Mucosa of descending colon (tissue), 3 donors: ENCODE measurements at places on chromosomes 5 and 9. TPM values are rescaled to one million over a fixed set of nuclear protein-coding genes. Genes with fewer than 3 reads are reported as not detected.

CAMK4 gene
- total RNA-seq = 5.5 TPM

OR1Q1 gene
- not detected for total RNA-seq

PTGS1 gene
- total RNA-seq = 192 TPM

IL4 gene
- not detected for total RNA-seq

HCN1 gene
- total RNA-seq = 0.05 TPM

DNA sequence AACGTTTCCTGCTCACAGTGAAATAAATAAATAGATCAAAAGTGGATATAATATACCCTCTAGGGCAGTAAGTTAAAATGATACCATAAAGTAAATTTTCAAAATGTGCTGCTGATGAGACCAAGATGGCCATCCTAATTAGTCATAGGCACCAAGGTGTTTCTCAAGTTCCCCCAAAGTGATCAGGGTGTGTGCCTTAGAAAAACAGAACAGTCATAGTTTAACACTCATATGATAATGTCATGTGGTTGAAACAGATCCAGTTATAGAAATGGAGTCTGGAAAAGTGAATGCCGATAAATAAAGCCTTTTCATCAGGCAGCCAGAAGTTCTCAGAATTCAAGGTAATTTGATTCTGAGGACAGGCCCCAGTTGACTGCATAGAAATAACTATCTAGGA is 161.5 kb upstream of the CDKN2B start:
- DNase-seq = no peak

- peak; percentile 71 for DNase-seq
Measured at GRCh38 chr9:128689820-128690683, 1.0 kb downstream of the SET start.

DNA sequence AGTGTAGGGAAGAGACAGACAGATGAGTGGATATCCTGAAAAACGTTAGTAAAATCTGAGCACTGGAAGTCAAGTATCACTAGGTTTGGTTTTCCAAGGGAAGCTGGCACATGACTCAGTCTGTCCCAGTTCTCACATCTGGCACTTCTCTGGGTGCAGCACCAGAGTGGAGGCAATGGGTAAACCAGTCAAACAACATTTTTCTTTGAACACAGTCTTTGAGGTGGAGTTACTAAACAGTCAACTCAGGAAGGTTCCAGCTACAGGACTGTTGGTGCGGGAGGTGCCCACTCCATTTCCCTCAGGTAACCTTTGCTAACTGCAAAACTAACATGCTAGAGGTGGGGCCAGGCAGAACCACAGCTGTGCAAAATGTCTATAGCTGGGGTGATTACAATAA is 301.4 kb upstream of the RFX3 start:
- DNase-seq = peak; percentile 24

DNA sequence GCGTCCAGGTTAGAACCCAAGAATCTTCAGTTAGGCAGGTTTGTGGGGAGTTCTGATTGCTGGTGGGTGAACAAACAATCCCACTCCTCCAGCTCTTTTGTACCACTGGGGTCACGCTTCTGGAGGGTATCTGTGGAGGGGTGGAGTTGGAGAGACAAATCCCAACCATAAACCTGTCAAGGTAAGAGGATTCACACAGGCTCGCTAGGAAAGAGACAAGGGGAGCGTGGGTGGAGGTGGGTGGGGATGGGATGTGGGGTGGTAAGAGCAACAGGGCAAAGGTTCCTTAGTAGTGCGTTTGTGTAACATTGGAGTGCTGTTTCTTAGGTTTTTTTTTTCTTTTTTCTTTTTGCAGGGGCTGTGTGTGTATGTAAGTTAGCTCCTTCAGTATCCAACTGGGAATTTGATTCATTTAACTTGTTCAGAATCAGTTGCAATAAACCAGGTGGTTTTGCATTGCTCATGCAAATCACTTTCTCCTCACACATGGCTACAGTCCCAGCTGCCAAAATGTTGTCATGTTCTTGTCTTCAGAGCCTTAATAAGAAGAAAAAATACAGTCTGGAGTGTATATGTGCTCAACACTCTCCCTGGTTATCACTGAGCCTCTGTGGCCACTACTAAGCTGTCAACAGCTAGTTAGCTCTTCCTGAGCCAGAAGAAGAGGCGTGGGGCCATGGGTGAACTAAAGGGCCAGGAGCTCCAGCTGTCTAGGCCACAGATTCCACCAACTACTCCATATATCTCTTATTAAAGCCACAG is 164.0 kb upstream of the RAD23B start:
- DNase-seq = no peak

- DNase-seq = no peak
Measured at GRCh38 chr5:81631621-81632020, 119.3 kb downstream of the SSBP2 start.

- DNase-seq = no peak
Measured at GRCh38 chr5:65728218-65728617, 6.2 kb downstream of the NLN start.

GRCh38 chr5:95810305-95811125 is 12.0 kb downstream of the GLRX start:
- DNase-seq = no peak

GRCh38 chr5:102927007-102927406 is 171.9 kb downstream of the PAM start:
- no peak for DNase-seq

DNA sequence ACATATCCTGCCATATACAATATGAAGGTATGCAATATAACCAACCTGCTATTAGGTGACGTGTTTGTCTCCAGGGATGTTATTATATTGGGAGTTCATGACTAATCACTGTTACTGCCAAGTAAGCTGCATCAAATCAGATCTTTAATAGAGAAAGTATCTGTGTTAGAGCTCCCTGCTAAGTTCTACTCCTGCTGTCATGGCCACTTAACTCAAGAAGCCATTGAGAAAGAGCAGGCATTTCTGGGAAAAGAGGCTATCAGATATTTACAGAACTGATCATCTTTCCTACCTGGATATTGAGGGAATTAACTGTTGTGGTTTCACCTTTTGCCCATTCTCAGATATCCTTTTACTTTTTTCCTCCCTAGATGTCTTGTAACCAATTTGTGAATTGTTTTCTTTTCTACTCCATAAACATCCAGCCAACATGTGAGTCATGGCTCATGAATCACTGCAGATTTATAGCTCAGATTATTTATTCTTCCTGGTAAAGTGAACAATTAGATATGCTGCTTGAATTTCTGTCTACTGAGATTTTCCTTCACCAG is 634.8 kb upstream of the FAM174A start:
- DNase-seq = no peak

DNA sequence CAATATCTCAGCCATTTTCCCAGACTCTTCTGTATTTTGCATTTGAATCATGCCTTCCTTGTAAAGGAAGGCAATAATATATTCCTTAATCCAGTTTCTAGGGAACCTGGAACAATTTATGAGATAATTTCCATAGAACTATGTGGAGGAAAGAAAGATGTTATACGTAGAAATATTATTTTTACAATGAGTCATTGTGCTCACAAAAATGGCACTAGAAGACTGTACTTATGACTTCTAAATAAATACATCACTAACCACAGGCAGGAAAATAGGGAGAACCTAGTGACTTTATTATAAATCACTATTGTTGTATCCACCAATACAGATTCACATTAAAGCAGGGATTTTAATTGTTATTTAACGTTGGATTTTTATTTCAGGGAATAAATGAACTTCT is 87.6 kb downstream of the FBXO38 start:
- no peak for DNase-seq

DNA sequence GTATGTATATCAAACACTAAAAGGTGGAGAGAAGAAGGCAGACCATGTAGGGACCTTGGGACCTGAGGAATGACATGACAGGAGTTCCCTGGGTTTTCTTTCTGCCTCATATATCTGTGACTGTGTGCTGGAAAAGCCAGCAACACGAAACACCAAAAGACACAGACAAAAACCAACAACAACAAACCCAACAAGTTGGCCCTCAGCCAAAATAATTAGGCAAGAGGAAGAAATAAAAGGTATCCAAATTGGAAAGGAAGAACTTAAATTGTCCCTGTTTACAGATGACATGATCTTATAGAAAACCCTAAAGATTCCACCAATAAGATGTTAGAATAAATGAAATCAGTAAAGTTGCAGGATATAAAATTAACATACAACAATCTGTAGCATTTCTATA is 21.7 kb downstream of the ABO start:
- no peak for DNase-seq

GRCh38 chr5:5432020-5432707 is 9.7 kb downstream of the ICE1 start:
- DNase-seq = no peak

DNA sequence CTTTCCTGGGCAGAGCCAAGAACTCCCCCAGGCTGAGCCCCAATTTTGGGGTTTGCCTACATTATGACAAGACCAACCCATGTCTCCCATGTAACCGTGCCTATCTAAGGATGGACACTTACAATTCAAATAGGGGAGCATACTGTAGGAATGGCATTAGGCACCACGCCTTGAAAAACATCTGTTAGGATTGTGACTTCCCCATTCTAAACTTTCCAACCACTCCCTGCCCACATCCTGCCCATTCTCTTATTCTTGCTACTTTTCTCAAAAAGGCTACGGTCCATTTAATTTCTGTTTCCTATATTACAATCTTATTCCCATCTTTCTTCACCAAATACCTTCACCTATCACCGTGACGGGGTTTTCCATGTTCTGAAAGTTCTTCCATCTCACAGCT is 99.2 kb downstream of the LPAR1 start:
- no peak for DNase-seq

DNA sequence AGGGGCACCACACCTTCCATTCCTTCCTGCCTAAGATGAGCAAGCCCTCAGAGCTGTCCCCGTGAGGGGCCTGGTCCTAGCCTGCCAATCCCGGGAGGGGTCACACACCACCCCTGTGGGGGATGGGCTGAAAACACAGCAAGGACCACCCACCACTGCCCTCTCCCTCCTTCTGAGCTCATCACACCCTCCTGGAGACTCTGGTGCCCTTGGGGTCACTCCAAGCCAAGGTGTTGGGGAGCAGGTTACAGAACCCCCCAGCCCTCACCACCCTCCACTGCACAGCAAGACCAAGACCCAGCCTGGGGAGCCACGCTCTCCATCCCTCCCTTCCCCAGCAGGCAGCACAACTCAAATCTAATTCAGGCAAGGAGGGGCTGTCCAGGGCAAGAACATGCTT is 60.5 kb upstream of the PPP1R26 start:
- DNase-seq = no peak

DNA sequence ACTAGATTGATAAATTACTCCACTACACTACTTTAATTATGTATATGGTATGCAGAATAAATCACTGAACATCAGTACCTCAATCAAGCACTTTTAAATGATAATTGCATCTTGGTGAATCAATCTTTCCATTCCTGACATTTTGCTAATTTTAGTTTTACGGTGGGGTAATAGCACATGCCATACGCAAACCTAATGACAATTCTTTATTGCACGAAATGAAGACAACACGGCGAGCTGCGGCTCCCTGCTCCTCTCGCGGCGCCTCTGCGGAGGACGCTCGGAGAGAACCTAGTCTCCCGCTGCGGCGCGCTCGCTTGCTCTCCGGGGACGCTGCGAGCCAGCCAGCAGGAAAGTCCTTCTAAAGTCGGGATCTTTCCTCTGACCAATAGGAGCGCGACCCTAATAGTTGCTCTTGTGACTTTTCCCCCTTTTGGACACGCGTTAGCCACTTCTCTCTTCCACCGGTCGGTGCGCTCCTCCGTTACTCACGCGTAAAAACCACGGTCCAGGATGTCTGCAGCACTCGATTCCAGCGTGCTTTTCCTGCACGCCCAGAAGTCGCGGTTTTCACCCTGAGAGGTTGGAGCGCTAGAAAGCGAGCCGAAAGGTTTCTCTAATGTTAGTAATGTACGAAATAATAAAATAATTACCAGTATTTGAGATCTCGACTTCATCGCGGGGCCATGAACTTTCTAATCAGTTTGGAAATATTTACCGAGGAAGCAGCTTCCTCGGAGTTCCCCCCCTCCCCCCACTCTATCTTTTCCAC is 1.0 kb upstream of the MEF2C start:
- peak; percentile 61 for DNase-seq

DNA sequence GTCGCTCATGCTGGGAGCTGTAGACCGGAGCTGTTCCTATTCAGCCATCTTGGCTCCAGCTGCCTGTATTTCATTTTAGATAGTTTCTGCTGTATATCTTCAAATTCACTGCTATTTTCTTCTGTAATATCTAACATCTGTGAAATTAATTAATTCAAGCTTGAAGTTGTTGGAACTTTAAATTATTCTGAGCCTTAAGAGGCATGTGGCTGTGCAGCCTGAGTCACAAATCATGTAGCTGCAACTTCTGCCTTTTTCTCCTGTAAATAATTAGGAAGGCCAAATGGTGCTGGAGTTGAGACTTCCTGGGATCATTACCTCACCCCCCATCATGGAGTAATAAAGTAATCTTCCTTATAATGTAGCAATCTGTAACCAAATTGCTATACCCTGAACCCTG is 183.3 kb upstream of the PCSK5 start:
- no peak for DNase-seq
